ENCODE measurements at places on chromosomes 1 and 21.

- no peak overlapping the region for H3K4me3 ChIP-seq
- no peak for DNase-seq
These were observed 96.7 kb downstream of the ZP4 start for GRCh38 chr1:237794071-237794470.

DNA sequence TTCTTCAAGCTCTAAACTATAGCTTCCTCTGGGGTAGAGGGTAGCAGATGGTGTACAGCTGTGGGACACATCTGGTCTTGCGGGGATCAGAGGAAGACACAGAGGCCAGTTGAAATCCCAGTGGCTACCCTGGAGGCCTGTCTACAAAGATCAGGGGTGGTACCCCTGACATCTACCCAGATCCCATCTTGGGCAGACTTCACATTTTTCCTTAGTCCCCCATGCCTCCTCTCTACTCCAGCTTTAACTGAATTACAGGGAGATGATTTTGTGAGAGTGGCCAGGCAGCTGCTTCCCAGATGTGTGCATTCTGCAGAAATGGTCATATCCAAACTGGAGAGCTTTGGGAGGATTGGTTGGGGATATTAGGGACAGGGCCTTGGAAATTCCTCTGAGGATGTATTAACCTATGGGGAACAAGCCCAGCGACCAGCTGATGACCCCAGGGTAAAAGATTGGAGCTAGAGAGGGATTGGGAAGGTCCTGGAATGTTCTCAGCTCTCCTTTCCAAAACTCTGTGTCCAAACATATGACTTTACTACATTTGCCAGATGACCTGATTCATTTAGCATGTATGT is 9.6 kb upstream of the CD34 start:
- H3K27me3 ChIP-seq = no peaks in the 10 kb centered on the region
- DNase-seq = no peak

DNA sequence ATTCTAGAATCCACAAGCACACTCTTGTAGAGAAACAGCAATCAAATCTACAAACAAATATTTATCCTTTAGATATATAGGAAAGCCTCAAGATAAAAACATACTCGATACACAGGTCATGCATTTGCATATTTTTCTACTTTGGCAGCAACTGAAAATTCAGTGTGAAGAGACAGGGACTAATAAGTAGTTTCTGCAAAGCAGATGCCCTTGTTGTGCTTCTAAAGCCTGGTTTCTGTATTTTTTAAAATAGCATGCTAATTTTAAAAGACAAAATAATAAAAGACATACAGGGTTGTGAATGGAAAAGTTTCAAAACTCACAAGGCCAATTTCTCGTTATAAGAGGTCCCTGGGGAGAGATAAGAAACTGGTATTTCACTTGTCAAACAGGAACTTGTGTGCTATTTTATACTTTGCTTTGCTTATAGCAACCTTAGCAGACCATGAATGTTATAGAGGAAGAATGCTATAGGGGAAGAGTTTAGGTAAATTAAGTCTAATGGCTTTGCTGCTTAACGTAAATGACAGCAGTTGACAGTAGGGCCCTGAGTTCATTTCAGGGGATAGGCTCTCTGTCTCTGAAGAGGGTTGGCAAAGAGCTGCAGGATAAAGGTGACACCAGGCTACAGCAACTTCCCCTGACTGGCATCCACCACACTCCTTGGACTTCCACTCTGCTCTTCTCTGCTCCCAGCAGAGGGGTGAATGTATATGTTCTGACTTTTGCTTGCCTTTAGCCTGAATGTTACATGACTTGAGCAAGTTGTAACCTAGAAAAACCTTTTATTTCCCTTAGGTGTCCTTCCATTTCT is 9.4 kb upstream of the RGS13 start:
- H3K4me3 ChIP-seq = no peak overlapping the region
- H3K27me3 ChIP-seq = no peaks in the 10 kb centered on the region
- H3K4me1 ChIP-seq = no peaks in the 10 kb centered on the region

DNA sequence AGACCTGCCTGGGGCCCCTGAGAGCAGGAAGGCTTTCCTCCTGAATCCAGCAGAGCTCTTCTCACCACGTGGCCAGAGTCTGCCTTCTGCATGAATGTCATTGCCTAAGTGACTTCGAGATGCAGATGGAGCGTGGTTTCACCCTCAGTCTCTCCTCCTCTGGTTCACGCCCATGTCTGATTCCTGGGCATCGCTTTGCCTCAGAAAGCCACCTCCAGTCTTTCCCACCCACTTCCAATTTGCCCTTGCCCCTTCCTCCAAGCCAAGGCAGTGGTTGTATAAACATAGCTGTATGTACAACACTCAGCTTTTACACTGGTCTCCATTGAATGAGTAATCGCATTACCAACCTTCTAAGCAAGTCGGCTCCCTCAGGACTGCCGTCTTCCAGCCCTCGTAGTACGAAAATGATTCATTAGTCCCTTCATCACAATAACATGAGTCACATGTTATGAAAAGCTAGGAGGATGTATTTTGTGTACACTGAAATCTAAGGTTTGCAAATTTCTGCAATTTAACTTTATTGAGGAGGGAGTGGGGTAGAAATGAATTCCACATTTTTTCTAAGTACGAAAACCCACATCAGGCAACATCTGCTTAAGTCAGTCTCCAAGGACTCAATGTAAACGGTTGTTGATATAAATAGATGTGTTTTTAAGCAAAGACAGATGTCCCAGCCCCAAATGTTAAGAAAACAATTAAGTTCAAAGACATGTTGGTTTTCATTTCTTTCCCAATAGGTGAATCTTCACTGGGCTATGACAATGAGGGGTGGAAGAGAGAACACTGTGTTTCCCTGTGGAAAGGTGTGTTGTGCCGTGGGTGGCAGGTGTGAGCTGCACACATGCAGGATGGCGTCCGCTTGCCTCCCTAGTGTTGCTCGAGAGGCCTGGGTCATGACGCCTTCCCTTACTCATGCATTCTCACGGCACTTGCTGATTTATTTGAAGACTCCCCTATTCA is 32.3 kb upstream of the ETS2 start:
- H3K4me1 ChIP-seq = no peaks in the 10 kb centered on the region
- no peak overlapping the region for H3K4me3 ChIP-seq
- H3K36me3 ChIP-seq = no peaks in the 10 kb centered on the region

GRCh38 chr1:151523326-151523725 is 12.1 kb downstream of the CGN start:
- no peak overlapping the region for H3K4me3 ChIP-seq
- peaks cover 4% of the 10 kb centered on the region for H3K36me3 ChIP-seq
- no peaks in the 10 kb centered on the region for H3K27me3 ChIP-seq
- H3K27ac ChIP-seq = no peak overlapping the region

DNA sequence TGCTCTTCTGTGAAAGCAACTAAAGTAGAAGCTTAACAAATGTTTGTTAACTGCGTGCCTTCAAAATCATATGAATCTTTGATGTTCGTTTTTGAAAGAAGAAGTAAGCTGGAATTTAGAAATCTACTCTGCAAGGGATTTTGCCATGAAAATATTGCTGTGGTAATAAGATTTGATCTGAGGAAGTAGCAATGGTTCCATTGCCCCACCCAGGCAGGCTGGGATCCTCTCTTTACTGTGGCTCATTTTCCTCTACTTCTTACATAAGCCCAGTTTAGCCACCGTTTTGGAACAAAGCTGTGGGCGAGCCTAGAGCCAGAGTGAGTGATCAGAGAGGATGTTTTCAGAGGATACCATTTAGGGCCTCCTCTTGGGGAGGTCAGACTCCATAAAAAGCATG is 20.3 kb upstream of the PTGFRN start:
- no peak overlapping the region for H3K27ac ChIP-seq
- no peaks in the 10 kb centered on the region for H3K4me1 ChIP-seq
- H3K27me3 ChIP-seq = no peaks in the 10 kb centered on the region
- no peak for DNase-seq

- H3K27me3 ChIP-seq = no peaks in the 10 kb centered on the region
- no peaks in the 10 kb centered on the region for H3K4me1 ChIP-seq
- no peaks in the 10 kb centered on the region for H3K36me3 ChIP-seq
- H3K27ac ChIP-seq = no peak overlapping the region
- H3K4me3 ChIP-seq = no peak overlapping the region
These were observed 219.8 kb downstream of the NEGR1 start for GRCh38 chr1:72062584-72062983.

- H3K4me1 ChIP-seq = no peaks in the 10 kb centered on the region
- H3K27ac ChIP-seq = no peak overlapping the region
- H3K4me3 ChIP-seq = no peak overlapping the region
- no peaks in the 10 kb centered on the region for H3K36me3 ChIP-seq
- peaks cover 1% of the 10 kb centered on the region for H3K27me3 ChIP-seq
- no peak for DNase-seq
These were observed 7.4 kb upstream of the EFNA1 start for GRCh38 chr1:155120253-155120652.

DNA sequence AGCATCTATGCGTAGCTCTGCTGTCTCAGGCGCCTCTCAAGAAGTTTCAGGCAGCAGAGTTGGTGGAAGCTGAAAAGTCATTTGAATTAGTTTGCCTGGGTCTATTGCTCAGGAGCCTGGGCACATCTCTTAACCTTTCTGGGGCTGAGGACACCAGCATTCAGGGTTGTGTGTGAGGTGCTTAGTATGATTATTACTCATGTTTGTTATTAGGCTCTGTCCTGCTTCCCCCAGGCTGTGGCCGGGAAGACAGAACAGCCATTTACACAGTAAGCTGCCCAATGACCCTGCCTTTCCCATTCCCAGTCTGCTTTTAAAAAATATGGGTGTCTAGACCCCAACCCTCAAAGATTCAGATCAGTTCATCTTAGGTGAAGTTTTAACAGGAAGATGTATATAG is 53.9 kb upstream of the CACNA1E start:
- no peak for DNase-seq
- H3K4me1 ChIP-seq = no peaks in the 10 kb centered on the region
- no peaks in the 10 kb centered on the region for H3K27me3 ChIP-seq
- H3K36me3 ChIP-seq = no peaks in the 10 kb centered on the region
- no peak overlapping the region for H3K4me3 ChIP-seq

Data from mesendoderm (in vitro differentiated cells).